ENCODE measurements at places on chromosomes 2 and 18.

DNA sequence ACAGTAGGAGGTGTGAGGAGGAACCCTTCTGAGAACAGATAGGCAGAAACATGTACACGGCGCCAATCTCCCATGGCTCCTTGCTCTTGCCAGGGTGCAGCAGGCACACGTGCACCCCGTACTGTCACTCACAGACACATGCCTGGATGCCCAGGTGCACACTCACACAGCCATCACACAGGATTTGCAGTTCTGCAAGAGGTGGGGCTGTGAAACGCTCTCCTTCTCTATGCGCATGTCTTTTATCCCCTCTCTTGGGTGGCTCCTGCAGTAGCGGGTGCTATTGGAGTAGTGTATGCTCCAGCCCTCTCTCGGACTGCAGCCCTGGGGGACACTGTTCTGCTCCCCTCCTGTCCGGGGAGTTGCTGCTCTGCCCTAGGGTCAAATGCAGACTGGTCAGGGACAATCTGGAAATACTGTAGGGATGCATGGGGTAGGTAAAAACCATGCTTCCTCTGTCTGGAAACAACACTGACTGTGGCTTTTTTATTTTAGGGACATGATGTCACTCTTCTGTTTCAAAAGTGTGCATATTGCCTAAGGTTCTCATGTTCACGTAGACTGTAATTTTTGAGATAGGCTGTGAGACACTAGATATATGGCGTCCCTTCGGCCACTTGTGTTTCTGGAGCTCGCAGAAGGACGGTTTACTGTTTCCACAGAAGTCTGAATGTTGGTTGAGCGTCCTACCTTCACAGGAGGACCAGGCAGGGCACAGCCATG, 118.5 kb downstream of the PRKCE start:
- DNase-seq: no peak

DNA sequence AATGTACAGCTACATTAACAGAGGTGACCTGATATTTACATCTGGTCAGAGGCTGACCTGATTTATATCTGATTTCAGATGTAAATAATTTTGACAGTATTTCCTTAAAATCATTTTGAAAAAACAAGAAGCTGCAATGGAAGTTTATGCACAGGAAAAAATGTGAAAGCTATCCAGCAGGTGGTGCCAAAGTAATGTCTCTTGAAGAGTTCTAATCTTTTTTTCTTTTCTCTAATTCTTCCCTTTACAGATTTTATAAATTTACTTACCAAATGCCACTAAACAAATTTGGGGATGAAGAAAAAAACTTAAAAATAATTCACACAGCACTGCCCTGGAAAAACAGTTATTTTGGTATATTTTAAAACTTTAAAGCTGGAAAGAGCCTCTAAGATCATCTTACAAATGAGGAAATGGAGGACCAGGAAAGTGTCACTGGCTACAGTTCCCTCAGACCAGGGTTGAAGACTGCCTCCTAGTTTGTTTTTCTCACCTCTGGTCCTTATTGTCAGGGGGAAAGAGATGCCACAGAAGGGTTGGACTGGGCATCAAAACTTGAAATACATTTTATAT, 16.4 kb upstream of the FBLN7 start:
- no peak for DNase-seq

GRCh38 chr2:27150639-27151230, 1.9 kb downstream of the TCF23 start:
- DNase-seq: no peak

DNA sequence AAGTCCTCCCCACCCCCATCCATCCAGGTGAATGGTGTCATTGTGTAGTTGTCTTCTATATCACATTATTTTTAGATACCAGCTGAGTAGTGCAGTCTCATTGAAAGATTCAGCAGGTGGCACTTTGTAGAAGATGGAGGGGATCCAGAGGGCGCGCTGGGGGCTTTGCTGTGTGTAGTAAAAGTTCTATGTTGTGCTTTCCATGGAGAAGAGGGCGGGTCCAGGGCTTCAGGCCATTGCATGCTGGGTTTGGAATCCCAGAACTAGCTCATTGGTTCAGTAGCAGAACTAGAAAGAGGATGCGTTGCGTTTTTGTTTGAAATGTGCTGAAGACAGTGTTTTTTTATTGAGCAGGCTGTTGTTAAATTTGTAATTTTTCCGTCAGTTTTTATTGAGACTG, 120.0 kb downstream of the MAP4K4 start:
- DNase-seq: no peak

- DNase-seq: no peak
These were observed 375.5 kb downstream of the PARD3B start for GRCh38 chr2:204920776-204921175.

DNA sequence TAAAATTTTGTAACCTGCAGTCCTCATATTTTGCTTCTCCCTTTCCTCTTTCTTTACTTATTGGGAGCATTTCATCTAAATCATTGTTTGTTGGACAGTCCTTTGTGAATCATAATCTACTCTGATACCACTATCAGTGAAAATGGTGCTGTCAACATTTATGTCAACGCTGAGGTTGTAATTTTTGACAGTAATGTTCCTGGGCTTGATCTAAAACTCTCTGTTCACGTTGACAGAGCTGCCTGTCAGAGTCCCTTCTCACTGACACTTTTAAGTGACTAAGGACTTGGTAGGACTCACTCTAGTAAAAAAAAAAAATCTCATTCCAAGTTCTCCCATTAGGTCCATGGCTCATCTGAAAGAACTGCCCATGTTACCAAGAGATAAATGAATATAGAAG, 1640.8 kb upstream of the PIK3C3 start:
- no peak for DNase-seq

GRCh38 chr2:11552260-11552638, 18.4 kb downstream of the GREB1 start:
- no peak for DNase-seq

DNA sequence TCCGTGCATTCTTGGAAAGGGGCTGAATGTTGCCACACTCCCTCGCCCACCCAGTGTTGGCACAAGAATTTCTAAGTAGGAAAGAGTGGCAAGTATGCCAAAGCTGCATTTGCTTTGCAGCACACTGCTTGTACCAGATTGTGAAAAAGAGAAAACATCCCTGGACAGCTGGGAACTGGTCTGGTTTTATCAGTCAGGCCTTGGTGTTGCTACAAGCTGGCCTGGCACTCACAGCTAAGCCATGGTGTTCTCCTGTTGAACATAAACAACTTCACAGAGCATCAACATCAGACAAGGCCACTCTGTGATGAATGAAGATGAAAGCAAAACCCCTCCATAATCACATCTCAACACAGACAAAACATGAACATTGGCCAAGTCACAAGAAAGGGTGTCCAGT, 4.2 kb upstream of the TRABD2A start:
- DNase-seq: no peak

DNA sequence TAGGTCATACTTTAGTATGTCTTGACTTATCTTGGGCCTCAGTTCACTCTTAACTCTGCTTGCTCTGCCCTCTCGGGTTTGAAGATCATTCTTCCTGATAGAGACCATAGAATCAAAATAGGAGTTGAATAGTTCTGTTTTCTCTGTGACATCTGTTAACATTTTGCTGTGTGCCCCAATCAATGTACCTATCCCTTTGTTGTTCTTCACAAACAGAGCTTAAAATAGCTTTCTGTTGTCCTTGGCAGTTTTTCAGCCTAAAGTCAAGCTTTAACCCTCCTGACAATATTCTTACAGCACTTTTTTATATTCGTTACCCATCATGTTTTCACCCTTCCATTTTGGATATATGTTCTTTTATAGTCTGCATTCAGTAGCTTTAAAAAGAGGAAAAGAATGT, 724.5 kb upstream of the FANCL start:
- DNase-seq: no peak
